ENCODE measurements at places on chromosomes 4 and X. TPM values are rescaled to one million over a fixed set of nuclear protein-coding genes. Genes with fewer than 3 reads are reported as not detected.

DNA sequence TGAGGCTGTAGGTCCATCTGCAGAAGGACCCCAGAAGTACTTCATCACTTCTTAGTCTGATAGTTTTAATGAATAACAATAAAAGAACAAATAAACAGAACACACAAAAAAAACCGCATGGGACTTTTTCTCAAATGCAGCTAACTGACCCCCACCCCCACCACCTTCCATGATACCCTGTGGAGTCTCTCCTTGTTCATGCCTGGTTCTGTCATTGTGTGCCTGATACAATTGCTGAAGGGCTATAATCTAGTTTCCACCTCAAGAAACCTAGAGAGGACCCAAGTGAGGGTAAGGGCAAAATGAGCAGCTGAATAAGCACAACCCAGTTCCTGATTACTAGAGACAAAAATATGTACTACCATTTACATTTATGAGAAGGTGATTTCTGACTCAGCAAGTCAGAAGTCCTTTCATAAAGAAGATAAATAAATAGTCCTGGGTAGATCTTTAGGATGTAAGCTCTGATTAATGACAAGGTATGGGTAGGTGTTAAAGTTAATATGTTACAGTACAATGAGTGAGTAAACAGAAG is 155.1 kb downstream of the TMA16 start:
- no peak for DNase-seq

DNA sequence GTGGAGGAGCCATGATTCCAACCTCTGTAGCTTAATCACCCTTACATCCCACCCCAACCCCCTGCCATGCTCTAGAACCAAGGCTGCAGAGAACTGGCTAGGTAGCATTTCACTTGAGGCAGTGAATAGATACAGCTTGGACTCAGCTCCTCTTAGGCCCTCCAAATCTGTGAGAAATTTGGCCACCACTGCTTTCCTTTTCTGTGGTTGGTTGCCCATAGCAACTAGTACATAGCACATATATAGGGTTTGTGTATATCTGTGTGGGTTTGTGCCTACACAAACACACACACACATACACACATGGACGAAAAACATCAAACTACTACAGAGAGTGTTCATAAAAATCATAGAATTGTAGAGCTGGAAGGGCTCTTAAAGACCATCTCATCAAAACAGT is 52.0 kb upstream of the CCDC160 start:
- no peak for DNase-seq

CITED1 gene
- total RNA-seq = not detected

HMGN5 gene
- total RNA-seq = 0.54 TPM

GRCh38 chr4:153093396-153093795 is 110.8 kb upstream of the TRIM2 start:
- DNase-seq = no peak

DNA sequence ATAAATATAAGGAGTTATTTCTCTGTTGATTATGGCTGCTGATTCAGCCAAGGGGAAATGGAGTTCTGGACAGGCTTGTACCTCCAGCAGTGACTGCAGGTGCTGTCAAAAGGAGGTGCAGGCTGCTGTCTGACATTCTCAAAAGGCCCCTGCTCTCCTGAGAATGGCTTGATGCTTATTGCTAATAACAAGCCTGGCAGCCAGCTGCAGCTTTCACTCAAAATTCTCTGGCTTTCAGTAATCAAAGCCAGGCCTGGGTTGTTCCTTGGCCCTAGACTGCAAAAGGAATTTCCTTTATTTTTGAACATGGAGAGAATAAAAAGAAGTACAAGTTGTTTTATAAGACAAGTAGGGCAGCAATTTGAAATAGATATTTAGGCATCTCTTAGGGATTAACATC is 575.9 kb downstream of the MID1IP1 start:
- no peak for DNase-seq

GRCh38 chr4:171765514-171765913 is 47.7 kb upstream of the GALNTL6 start:
- no peak for DNase-seq

DNA sequence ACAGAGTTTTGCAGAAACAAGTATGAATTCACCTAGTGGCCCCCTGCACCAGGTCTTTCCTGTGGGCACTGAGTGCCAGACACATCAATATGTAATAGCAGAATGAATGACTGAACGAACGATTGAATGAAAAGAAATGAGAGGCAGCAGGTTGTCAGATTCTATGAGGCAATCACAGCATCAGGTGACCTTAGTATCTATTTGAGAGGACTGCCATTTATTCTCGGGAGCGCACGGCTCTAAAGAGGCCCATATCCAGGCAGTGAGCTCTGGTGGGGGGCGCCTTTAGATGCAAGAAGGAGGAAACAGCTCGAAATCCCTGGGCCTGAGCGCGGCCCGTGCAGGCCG is 528 bp upstream of the SLC25A4 start:
- DNase-seq = no peak

GRCh38 chr4:64248186-64248585 is 161.1 kb downstream of the TECRL start:
- no peak for DNase-seq

DNA sequence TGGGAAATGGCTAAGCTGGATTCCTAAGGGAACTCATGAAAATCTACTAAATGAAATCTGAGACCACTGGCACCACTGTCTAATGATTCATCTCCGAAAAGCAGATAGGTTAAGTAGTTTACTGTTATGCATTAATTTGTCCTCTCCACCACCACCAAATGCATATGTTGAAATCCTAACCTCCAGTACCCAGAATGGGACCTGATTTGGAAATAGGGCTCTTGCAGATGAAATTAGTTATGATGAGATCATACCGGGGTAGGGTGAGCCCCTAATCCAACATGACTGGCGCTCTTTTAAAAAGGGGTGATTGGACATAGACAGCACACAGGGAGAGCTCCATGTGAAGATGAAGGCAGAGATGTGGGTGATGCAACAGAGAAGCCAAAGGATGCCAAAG is 124.9 kb upstream of the GUCY1A1 start:
- DNase-seq = no peak

GRCh38 chr4:100738196-100739165 is 220.7 kb upstream of the EMCN start:
- peak; percentile 20 for DNase-seq

ARSD gene
- total RNA-seq = 69.7 TPM

GRCh38 chr4:73006286-73006990 is 63.1 kb downstream of the COX18 start:
- DNase-seq = no peak

Data from hematopoietic multipotent progenitor cell (in vitro differentiated cells).